Naive thymus-derived CD4-positive, alpha-beta T cell (primary cell): ENCODE measurements at places on chromosomes 2 and 18. TPM values are rescaled to one million over a fixed set of nuclear protein-coding genes. Genes with fewer than 3 reads are reported as not detected.

The UNC50 gene
- polyA plus RNA-seq = 59.2 TPM

The NDUFB3 gene
- 246 TPM for polyA plus RNA-seq

The SERPINB4 gene
- polyA plus RNA-seq = not detected

The PRSS56 gene
- polyA plus RNA-seq = not detected

The RNF125 gene
- polyA plus RNA-seq = 20.9 TPM

The ZNF513 gene
- polyA plus RNA-seq = 2.6 TPM

The NYAP2 gene
- not detected for polyA plus RNA-seq

The TXNDC2 gene
- polyA plus RNA-seq = not detected

The NEU4 gene
- not detected for polyA plus RNA-seq

The SIGLEC15 gene
- 0.13 TPM for polyA plus RNA-seq

The KIF1A gene
- not detected for polyA plus RNA-seq

The HOXD1 gene
- polyA plus RNA-seq = not detected

The ORC2 gene
- polyA plus RNA-seq = 9.7 TPM

The GPR55 gene
- 1.5 TPM for polyA plus RNA-seq

The FAM228A gene
- polyA plus RNA-seq = not detected

The CYS1 gene
- not detected for polyA plus RNA-seq

The BOD1L2 gene
- polyA plus RNA-seq = not detected

The ESPNL gene
- polyA plus RNA-seq = not detected

The FN1 gene
- 0.52 TPM for polyA plus RNA-seq

The FAM161A gene
- 2.1 TPM for polyA plus RNA-seq

The NCKAP1 gene
- polyA plus RNA-seq = 0.57 TPM

The CIDEA gene
- not detected for polyA plus RNA-seq

The IL36B gene
- not detected for polyA plus RNA-seq

The AFF3 gene
- polyA plus RNA-seq = 21.0 TPM

The MTLN gene
- polyA plus RNA-seq = 134 TPM

The CCDC148 gene
- 0.14 TPM for polyA plus RNA-seq

The AGXT gene
- not detected for polyA plus RNA-seq

The NPC1 gene
- 4.6 TPM for polyA plus RNA-seq

The TCF4 gene
- polyA plus RNA-seq = 0.94 TPM

The MC4R gene
- polyA plus RNA-seq = not detected

The NT5DC4 gene
- polyA plus RNA-seq = not detected

The LOXL3 gene
- not detected for polyA plus RNA-seq

The ALPI gene
- not detected for polyA plus RNA-seq

The UGT1A8 gene
- not detected for polyA plus RNA-seq

The WBP1 gene
- 45.4 TPM for polyA plus RNA-seq

The TRIM43 gene
- not detected for polyA plus RNA-seq

The POLR1B gene
- 17.2 TPM for polyA plus RNA-seq

The CCT4 gene
- polyA plus RNA-seq = 154 TPM

The TEX44 gene
- not detected for polyA plus RNA-seq

The TRAF3IP1 gene
- 5.7 TPM for polyA plus RNA-seq

The ZAP70 gene
- polyA plus RNA-seq = 105 TPM
